CD4-positive, alpha-beta T cell treated with Interleukin-17A for 4 hours (primary cell): ENCODE measurements at places on chromosomes 7 and 10.

- no peak for DNase-seq
Observed at GRCh38 chr10:35735412-35735811, 93.3 kb upstream of the FZD8 start.

DNA sequence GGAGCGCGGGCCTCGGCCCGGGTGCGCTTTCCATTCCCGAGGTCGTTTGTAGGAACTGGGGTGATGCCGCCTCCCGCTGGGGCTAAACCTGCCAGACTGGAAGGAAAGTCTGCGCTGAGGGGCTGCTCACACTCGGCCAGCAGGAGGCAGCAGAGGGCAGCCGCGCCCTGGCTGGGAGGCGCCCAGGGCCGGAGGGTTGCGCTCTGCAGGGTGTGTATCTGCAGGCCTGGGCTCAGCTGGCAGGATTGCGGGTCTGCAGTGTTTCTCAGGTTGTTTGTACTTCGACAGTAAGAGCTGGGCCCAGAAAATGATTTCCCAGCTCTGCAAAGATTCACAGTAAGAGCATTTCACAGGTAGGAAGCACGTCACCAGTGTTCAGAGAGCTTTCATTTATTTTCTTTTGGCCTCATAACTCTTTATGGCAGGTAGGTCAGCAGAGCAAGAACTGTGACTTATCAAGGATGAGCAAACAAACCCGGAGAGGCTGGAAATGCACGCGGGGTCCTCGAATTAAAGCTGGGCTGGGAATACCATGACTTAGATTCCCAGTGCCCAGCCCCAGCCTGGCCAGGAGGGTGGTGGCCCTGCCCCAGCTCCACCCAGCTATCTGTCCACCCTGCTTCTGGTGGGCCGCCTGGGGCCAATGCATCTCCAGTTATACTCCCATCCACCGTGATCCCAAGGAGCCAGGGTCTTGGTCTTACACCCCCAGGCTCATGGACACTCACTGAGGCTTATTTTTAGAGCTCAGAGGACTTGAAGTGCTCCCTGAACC lies 15.2 kb upstream of the PPP2R2D start:
- DNase-seq: peak; percentile 89

GRCh38 chr10:5545011-5545410 lies 20.2 kb downstream of the CALML3 start:
- no peak for DNase-seq

- DNase-seq: no peak
Observed at GRCh38 chr10:62261666-62262065, 7.0 kb downstream of the RTKN2 start.

DNA sequence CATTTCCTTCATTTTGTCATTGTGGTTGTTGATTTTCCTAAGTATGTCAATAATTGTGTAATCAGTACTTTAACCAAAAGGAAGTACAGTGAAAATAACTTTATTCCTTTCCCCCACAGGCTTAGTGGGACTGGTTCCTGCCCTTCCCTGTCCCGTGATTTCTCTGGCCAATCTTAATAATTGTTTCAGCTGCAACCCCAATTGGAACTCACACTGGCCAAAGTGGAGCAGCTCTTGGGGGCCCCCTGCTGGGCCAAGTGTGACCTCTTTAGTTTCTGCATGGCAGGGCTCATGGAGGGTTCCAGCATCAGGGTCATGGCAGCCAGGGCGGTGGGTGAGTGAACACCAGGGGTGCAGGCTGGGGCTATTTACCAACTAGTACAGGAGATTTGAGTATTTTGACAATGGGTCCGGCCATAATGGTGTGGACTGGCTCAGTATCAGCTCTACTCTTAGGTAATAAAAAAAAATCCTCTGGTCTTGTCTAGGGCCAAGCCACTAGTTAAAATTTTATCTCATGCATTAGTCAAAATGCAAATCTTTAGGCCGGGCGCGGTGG lies 31.7 kb downstream of the CYCS start:
- peak; percentile 83 for DNase-seq

- no peak for DNase-seq
Observed at GRCh38 chr7:123772652-123773051, 23.8 kb upstream of the WASL start.

- no peak for DNase-seq
Observed at GRCh38 chr7:30970074-30970473, 6.3 kb downstream of the GHRHR start.

- no peak for DNase-seq
Observed at GRCh38 chr10:2881720-2882620, 185.4 kb upstream of the PFKP start.

DNA sequence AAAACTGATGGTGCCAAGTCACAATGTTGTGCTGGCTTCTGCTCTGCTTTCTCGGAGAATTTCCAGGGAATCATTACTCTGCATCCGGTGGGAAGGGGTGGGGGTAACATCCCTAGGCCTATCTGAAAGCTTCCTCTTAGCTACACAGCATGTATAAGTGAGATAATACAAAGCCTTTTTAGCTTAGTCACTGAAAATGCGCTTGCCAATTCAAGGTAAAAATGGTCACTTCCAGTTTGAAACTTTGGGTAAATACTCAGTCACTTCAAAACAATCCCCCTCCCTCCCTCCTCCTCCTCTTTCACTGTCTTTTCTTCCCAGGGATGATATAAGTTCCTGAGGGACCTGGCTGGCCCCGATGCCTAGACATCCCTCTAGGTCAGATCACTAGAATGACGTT lies 57.3 kb upstream of the APBB1IP start:
- DNase-seq: no peak

GRCh38 chr10:43427166-43427825 lies 9.6 kb upstream of the ZNF487 start:
- DNase-seq: peak; percentile 63

- DNase-seq: peak; percentile 31
Observed at GRCh38 chr10:104300736-104301292, 31.8 kb downstream of the GSTO2 start.

GRCh38 chr7:135434047-135434446 lies 75.9 kb downstream of the CNOT4 start:
- DNase-seq: no peak

GRCh38 chr7:157462840-157463239 lies 126.0 kb downstream of the DNAJB6 start:
- DNase-seq: no peak

DNA sequence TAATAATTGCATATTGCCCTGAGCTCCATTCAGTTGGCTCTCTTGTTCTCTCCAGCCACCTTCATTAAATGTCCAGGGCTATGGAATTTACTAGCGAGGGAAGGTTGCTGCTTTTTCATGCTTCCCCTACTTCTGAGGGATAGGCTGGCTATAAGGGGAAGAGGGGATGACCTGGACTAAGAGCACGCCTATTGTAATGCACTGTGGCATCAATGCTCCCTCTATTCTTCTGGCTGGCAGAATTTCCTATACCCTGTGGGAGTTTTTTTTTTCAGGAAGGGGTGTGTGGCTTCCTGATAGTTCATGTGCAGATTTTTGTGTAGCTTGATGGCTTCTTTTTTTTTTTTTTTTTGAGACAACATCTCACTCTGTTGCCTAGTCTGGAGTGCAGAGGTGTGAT lies 155.8 kb downstream of the SND1 start:
- no peak for DNase-seq

DNA sequence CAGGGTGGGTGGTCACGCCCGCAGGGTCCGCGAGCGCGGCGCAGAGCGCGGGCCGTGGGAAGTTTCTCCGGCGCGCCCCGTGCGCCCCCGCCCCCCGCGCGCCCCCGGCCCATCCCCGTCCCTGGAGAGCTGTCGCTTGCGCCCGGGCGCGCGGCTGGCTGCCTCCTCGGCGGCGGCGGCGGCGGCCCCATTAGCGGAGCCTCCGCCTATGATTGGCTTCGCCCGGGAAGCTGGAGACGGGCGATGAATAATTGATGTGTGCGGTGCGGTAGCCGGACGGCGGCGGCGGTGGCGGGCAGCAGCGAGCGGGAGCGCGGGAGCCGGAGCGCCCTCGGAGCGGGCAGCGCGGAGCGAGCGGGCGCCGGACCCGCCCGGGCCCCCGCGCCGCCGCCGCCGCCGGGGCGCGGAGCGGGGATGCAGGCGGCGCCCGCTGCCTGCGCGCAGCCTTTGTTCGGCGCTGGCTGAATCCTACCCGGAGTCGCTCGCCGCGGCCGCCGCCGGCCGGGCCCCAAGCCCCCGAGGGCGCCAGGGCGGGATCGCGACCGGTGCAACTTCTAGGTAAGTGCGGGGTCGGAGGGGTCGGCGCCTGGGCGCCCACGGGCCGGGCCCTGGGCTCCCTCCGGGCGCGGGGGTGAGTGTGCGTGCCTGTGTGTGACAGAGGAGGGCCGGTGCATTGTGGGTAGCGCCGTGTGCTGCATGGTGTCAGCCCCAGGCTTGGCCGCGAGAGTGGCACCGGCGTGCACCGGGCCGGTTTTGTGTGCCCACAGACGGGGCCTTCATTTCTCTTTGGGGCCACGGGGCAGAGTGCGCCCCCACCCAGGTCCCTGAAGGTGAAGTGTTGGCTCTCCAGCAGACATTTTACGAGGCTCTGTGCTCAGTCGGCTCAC lies 103.8 kb upstream of the PPIF start:
- peak; percentile 63 for DNase-seq

- DNase-seq: no peak
Observed at GRCh38 chr7:155333346-155334234, 35.9 kb downstream of the INSIG1 start.

DNA sequence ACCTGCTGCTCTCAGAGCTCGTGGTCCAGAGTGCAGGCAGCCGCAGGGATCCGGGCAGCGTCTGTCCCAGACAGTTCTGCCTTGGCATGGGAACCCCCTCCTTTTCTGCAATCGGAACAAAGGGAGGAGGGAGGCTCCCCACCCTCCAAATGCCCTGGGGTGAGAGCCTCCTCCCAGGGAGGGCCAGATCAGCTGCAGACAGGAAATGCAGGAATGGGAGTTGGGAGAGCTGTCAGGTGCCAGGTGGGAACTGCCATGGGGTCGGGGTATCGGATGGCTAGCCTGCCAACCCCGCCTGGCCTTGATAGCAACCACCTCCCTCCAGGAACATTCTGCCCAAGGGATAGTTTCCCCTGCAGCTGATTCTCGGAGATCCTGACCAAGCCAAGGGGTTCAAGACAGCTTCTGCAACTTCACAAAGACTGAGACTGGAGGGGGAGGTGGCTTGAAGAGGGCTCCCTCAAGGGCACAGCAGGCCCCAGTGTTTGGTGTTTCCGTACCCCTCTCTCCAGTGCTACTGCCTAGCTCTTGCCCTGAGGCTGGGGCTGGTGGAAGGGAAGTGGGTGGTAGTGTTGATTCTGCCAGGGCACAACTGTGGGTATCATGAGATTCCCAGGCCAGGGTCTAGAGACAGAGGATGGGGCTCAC lies at the start of gene CALML5:
TSS of gene CALML5 (minus strand) at position 78 of the 648 bp plus-strand sequence. CDS start 132 bp downstream, outside the sequence.
- DNase-seq: no peak

- DNase-seq: peak; percentile 53
Observed at GRCh38 chr10:104322416-104322782, 15.9 kb downstream of the ITPRIP start.

- no peak for DNase-seq
Observed at GRCh38 chr10:70197235-70197945, 27.1 kb upstream of the SAR1A start.

GRCh38 chr10:62043421-62044021 lies 142.0 kb downstream of the ARID5B start:
- DNase-seq: no peak

DNA sequence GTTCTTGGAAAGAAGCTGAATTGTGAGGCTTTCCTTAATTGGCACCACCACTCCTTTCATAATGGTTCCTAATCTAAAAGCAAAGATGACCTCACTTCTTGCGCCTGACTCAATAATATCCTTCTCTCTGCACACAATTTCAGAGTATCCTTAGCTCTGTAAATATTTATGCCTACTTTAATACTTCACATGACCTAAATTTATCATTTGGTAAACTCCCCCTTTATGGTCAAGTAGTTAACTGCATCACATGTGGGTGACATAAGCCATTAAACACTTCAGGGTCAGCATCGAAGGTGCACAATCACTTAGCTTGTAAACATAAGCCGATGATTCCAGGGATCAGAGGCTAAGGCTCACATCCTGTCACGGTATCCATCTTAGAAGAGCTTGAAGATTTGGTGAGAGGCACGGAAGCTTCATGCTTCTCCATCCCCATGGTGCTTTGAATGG lies 7.3 kb upstream of the RHOBTB1 start:
- DNase-seq: no peak

DNA sequence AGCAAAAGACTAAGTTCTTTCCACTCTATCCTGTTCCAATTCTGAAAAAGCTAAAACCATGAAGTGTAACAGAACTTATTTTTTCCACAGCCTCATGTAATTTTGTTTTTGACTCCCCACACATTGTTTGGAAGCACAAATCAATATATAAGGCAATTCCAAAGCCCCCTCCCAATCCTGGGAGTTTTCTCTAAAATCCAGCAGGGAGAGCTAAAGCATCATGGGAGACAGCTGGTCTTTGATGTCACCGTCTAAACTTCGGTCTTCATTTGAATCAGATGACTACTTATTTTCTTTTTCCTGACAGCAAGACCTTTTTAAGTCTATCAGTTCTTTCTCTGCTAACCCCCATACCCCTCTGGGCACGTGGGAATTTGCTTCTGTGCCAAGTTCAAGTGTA lies 33.3 kb upstream of the PON1 start:
- no peak for DNase-seq

GRCh38 chr7:99312316-99313203 lies 13.1 kb upstream of the ARPC1A start:
- DNase-seq: peak; percentile 82

DNA sequence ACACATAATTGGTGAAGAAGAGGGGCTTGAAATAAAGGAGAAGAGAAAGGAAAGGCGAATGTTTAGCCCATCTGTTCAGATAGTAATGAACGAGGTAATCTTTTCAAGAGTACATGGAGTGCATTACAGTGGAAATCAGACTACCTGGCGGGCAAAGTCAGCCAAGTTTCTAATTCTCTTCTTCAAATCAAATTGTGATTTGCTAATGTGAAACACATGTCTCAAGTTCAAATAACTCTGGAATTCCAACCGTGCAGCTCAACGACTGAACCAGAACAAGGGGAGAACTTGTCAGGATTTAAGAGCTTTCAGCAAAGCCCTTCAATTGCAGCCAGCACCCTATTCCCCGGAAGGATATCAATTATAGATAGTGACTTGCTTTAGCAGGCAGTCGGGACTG lies 216.9 kb downstream of the GLI3 start:
- no peak for DNase-seq

- DNase-seq: no peak
Observed at GRCh38 chr7:31758755-31759154, 71.7 kb downstream of the PPP1R17 start.

DNA sequence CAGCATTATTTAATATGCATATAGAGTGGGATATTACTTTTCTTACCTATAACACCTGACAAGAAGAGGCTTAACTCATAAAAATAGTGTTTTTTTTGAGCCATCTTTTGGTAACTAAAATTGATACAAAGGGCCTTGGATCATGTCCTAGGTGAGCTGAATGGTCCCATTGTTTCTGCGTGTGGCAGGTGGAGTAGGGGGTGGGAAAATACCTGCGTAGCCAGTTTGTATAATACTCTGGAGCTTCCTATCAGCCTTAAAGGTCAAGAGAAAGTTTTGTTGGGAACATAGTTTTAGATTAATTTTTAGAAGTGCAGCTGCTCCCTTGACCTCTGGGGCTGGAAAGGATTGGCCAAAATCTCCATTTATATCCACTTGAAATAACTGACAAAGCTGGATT lies 244.6 kb downstream of the PHTF2 start:
- no peak for DNase-seq

DNA sequence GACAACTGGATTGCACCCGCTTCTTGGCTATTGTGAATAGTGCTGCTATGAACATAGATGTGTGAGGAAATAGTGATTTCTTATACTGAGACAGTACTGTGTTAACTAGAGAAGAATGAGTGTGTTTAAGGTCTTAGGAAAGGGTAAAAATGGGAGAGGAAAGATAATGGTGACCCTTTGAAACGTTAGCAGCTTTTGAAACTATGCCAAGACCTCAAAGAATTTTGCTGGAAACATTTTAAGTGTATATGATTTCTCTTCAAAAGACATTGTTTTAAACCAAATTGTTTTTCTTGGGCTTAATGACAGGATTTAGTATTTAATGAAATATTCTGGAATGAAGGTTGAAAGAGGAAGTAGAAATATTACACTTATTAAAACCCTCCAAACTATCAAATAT lies 100.8 kb upstream of the ARHGAP21 start:
- no peak for DNase-seq
